LHCN-M2 (cell line): ENCODE measurements at places on chromosomes 3 and 15. TPM values are rescaled to one million over a fixed set of nuclear protein-coding genes. Genes with fewer than 3 reads are reported as not detected.

DNA sequence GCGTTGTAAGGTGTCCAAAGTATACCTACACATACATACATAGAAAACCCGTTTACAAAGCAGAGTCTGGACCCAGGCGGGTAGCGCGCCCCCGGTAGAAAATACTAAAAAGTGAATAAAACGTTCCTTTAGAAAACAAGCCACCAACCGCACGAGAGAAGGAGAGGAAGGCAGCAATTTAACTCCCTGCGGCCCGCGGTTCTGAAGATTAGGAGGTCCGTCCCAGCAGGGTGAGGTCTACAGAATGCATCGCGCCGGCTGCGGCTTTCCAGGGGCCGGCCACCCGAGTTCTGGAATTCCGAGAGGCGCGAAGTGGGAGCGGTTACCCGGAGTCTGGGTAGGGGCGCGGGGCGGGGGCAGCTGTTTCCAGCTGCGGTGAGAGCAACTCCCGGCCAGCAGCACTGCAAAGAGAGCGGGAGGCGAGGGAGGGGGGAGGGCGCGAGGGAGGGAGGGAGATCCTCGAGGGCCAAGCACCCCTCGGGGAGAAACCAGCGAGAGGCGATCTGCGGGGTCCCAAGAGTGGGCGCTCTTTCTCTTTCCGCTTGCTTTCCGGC is 318.6 kb downstream of the FGF12 start:
- no peak for DNase-seq

DNA sequence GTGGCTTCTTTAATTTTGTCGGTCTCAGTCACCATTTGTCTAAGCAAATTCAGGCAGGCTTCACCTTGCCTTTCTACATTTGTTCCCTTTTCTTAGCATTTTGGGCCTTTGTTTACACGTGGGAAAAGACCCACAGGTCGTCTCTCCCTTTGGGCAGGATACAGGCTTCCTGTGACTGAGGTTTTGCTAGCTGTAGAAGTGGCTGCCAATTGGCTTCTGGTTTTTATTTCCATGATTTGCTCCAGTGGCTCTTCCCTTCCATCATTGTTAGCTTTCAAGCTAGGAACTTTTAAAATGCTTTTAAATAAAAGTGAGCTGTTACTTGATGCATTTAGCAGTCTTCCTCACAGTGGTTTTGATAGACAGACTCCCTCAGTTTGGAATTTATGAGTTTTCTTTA is 37.3 kb downstream of the MLH1 start:
- no peak for DNase-seq

Gene PCOLCE2
- total RNA-seq = 0.75 and 4.9 TPM in 2 replicates

Gene MAP6D1
- 3.1 and 4.6 TPM in 2 replicates for total RNA-seq
